ENCODE measurements at places on chromosomes 7 and 10.

- DNase-seq: no peak
Measured at GRCh38 chr10:122258136-122259074, 12.7 kb upstream of the BTBD16 start.

DNA sequence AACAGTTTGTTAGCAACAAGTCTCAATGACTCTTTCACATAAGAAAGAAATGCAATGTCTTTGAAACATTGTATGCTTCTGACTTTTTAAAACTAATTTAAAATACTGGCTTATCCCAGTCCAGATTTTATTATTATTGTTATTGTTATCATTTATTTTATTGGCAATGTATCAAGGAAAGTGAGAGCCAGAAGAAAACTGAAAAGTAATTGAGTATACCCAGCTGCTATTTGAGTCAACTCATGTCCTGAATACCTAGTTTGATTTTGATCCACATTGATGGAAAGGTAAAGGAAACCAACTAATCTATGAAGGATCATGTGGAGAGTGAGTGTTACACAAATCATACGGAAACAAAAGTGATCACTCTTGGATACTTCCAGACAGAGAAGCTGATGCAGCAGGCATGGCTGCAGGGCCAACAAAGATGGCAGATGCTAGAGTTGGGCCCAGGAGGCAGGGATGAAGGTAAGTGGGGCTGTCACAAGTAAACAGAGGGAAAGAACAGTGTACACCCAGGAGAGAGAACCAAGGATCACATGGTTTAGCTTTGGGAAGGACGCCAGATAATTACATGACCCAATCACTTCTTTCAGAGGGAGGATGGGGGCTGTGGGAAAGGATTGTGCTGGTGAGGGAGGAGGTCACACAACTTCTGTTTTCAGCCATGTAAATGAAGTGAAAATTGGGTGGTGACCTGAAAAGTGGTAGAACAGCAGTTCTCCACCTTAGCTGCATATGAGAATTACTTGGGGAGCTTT is 179.2 kb upstream of the NAMPT start:
- DNase-seq: no peak

DNA sequence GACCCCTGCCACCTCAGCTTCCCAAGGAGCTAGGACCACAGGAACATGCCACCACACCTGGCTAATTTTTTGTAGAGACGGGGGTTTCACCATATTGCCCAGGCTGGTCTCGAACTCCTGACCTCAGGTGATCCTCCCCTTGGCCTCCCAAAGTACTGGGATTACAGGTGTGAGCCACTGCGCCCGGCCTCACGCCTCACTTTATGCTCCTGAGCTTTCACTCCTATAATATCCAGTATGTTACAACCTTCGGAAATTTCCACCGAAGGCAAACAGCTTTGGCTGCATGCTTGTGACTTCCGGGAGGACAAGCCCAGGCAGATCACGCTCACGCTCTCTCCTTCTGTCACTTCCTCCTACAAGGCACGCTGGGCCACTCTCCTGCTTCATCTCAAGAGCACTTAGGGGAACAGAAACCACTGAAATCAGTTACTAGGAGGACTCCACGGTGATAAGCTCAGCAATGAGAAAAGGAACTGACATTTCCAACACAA is 4.4 kb upstream of the MAD1L1 start:
- no peak for DNase-seq

GRCh38 chr10:66684581-66684980 is 241.3 kb upstream of the LRRTM3 start:
- no peak for DNase-seq

DNA sequence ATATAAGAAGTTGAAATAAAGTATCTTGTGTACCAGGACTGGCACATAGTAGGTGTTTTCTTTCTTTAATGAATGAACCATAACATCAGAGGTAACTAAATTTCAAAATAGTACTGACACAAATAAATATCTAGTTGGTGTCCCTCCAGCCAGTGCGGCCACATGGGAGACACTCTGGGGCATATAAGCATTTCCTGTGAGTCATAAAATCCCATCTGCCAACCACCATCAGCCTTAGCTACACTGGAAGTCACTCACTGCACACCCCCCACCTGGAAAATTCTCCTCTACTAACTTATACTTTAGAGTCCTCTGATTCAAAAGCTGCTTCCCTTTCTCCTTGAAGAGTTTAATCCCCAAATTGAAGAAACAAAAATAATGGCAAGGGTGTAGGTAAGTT is 32.5 kb downstream of the DYDC1 start:
- DNase-seq: no peak

DNA sequence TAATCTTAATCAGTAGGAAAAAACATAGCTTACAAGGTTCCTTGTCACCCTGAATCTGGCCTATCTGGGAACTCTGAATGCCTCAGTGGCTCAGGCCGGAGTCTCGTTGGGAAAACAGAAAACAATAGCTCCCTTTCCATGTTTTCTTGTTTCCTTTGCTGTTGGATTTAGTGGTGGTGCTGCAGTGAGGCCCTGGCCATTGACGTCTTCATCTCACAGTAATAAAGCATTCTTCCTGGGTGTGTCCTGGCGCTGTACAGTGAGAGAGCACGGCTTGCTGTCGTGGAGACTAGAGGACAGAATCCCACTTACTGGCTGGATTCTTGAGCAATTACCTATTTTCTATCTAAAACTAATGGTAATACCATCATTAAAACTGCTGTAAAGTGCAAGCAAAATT is 1.3 kb upstream of the SPOCK2 start:
- no peak for DNase-seq

DNA sequence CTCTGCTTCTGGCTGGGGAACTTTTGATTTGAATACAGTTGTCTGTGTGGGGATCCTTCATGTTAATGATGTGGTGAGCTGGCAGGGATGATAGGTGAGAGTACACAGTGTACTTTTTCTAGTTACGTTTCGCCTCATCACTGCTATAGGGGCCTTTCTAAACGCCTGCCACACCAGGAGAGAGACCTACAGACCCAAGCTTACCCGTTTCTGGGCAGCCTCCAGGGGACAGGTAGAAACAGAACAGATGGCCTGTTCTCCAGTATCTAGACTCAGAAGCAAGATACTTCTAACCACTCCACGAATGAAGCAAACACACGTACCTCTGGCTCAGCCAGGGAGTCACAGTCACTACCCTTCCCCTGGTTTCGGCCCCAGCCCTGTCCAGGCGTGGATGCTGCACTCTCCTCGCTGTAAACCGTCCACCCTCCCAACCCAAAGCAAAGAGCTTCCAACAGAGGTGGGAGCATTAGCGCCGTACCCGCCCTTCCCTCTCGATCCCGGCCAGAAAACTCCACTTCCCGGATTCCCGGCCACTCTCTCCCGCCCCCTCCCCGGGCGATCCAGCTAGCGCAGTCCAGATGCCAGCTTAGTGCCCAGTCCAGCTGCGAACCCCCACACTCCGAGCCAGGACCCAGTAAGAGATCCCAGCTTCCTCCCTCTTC is 1.2 kb downstream of the CCDC6 start:
- no peak for DNase-seq

DNA sequence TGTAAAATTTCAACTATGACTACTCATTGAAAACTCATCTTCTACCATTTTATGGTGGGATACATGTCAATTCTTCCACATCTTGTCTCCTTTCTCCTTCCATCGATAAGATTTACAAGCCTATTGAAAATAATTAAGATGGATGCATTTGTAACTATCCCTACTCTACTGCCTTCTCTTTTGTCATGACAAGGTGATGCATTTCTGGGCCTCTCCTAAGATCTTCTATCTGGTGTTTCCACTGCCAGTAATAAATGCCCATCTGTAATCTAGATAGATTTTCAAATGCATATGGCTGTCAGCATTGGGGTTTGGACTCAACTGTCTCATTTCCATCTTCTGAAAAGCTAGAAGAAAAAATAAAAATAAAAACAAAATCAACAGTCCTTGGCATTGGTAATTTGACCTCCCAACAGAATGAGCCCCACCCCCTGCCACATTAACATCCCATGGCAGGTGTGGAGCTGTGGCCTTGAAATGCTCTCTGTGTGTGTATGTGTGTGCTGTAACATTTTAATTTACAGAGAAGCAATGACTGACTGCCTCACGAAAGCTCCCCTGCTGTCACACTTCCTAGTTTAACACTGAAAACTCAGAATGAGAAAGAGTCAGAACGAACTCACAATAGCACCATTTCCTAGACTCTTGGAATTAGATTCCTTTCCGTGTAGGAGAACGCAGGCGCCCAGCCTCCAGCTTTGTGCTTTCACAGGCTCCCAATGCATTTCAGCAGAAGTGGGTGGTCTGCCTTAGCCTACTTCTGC is 74.2 kb downstream of the RHOBTB1 start:
- no peak for DNase-seq

DNA sequence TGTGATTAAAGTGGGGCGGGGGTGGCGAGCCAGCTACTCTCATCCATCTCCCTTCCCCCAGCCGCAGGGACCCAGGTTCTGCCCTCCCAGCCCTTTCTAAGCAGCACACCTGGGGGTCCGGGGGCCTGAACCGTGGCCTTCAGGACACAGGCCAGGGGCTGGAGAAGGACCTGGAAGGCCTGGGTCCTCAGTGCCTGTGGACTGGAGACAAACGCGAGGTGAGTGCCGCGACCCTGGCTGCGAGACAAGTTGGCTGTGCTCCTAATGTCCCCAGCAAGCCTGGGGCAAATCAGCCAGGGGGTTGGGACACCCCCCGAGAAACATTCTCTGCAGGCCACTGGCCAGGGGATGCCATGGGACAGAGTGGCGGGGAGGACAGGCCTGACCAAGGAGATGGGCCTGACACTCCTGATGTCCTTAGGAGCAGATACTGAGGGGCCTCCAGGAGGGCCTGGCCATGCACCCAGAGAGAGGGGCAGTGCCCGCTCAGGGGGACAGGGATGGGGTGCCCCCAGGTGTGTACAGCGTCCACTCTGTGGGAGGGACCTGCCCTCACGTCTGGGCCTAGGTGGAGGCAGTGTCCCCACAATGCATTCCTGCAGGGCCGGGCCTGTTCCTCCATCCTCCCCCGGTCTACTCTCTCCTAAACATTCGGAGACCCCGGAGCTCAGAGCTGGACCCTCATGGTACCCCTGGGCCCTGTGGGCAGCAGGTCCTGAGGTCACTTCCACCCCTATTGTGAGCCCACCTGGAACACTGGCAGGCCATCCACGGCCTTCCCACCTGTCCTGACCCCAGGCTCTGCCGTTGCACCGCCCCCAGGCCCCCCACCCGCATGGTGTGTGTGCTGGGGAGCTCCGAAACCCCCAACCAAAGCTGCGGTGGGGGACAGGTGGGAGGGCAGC is 13.1 kb downstream of the BRAT1 start:
- no peak for DNase-seq

DNA sequence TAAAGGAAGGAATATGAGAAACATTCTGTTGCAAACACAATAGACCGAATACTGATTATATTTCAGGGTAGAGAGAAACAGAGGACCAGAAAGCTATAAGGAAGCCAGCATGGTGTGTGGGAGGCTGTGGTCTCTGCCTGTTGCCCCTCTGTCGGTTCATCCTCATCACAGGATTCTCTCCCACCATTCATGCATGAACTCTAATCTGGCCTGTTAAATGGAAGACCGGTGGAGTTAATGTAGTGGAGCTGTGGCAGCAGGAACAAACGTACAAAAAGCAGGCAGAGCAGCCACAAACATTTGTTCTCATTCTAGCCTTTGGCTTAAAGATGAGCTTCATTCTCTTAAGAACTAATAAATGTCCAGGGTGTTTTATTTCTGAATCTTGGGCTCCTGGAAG is 902.4 kb downstream of the LRMDA start:
- DNase-seq: no peak

DNA sequence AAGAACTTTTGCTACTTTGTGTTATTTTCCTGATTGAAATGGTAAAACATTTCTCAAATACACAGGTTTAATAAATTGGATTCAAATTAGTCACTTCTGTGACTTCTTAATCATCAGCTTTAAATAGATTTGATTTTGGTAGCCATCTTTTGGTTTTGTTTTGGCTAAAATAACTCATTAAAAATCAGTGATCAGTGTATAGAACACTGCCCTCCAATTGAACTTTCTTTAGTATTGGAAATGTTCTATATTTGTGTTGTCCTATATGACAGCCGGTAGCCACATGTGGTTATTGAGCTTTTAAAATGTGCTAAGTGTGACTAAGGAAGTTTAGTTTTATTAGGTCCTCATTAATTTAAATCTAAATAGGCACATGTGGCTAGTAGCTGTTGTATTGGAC is 50.4 kb downstream of the GLCCI1 start:
- no peak for DNase-seq

DNA sequence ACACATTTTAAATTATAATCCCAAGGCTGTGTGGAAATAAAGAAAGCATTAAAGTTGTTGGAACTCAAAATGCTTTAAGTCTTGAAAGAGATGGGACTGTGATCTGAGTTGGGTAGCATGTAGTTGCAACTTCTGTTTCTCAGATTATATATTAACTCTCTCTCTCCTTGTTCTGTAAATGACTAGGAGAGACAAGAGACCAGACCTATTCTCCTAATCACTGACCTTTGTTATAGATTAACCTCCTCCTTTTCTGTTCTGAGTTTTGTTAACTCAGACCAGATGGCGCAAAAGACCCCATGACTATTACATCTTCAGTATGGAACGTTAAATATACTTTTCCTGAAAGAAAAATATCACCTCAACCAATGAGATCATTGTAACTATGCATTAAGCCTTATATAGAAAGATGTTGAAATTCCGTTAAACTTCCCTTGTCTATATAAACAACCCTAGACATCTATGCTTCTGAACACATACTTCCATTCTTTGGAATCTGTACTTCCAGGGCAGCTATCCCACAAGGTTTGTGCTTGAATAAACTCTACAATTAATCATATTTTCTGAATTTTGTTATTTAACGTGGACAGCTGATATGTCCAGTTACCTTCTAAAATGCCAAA is 143.5 kb upstream of the TRIM24 start:
- DNase-seq: no peak
